ENCODE measurements at places on chromosomes 4 and X.

GRCh38 chrX:83984961-83985360 lies 124.0 kb downstream of the CYLC1 start:
- no peak for ATAC-seq

DNA sequence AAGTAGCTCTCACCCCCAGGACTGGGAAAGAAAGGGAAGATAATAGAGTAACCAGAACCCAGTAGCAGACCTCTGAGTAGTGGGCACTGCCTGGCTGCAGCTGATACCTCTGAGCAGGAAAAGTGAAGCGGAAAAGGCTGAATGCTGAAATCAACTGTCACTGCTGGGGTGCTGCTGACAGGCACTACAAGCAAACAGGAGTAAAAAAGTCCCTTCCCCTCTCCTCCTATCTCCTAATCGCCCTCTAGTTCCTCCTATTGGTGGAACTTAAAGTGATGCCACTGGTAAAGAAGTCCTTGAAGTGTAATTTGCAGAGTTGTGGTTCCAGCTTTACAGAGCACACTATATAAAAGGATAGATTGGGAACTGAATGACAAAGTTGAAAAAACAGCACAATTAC lies 32.8 kb upstream of the GLRB start:
- ATAC-seq = peak; percentile 83

DNA sequence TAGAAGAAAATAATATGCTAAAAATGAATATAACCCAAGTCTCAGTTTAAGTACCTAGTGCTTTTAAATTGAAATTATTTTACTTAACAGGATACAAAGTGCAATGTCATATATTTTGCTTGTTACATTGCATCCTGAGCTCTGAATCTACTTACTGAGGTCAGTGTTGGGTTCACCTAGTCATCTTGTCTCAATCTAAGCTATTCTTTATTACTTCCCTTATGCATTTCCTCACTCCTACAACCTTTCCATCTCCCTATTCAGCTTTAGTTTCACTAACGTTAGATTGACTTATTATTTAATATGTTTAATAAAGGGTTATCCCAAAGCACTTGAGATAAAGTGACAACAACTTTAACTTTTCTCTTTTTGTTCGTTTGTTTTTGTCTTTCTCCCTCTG lies 483.7 kb downstream of the FSTL5 start:
- no peak for ATAC-seq

GRCh38 chrX:112851161-112851779 lies 10.6 kb upstream of the AMOT start:
- ATAC-seq = no peak

DNA sequence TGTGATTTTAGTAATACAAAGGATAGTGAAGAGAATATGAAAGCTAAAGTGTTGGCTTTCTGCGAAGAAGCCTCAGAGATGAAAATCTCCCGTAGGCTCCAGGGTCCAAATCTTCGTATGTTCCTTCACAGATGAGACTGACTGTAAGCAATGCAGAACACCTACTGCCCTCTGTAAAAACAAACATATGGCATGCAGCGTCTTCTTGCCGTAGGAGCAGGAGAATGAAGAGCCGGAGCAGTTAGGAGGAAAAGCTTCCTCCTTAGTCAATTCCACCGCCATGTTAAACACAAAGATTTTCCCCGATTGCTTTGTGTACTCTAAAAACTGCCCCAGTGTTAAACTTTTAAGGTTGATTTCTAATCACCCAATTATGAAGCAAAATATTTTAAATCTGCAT lies 22.5 kb downstream of the RWDD4 start:
- no peak for ATAC-seq

DNA sequence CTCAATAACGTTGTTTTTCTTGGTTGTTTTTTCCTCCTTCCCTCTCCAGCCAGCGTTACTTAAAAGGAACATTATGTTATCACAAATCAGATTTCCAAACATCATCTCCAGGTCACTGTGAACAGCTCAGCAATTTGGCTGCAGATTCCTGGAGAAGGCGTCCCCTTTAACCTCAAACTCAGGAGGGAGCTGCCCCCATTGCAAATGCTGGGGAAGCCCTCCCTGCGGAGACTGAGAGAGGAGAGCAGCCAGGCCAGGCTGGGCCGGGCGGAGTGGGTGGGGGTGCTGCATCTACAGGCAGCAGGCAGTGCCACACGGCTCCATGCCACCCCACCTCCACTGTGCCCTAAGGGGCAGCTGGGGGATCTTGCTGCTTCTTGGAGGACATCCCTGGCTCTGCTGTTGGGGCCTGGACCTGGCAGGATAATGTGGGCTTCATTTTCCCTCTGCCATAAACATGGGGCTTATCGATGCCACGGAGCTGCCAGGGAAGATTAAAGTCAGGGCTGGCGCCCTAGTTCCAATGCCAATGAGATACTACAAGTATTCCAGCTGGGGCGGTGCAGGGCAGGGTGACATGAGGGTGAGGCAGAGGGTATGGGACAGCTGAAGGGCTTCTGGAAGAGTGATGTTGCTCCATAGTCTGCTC lies 148.8 kb downstream of the PJA1 start:
- no peak for ATAC-seq

- ATAC-seq = no peak
Measured at GRCh38 chr4:20265726-20266125, 14.0 kb downstream of the SLIT2 start.

GRCh38 chrX:18291006-18291545 lies 63.4 kb downstream of the SCML2 start:
- no peak for ATAC-seq

- ATAC-seq = no peak
Measured at GRCh38 chrX:6227453-6227835, 1.2 kb downstream of the NLGN4X start.

Measured in SK-N-SH treated with all-trans-retinoic acid at 6 μM for 48 hours (cell line).